Endothelial cell of umbilical vein (primary cell): ENCODE measurements at places on chromosomes 3 and 15. TPM values are rescaled to one million over a fixed set of nuclear protein-coding genes. Genes with fewer than 3 reads are reported as not detected.
A peak's percentile ranks its signal among the peaks of the same experiment; 100 is the strongest.

DNA sequence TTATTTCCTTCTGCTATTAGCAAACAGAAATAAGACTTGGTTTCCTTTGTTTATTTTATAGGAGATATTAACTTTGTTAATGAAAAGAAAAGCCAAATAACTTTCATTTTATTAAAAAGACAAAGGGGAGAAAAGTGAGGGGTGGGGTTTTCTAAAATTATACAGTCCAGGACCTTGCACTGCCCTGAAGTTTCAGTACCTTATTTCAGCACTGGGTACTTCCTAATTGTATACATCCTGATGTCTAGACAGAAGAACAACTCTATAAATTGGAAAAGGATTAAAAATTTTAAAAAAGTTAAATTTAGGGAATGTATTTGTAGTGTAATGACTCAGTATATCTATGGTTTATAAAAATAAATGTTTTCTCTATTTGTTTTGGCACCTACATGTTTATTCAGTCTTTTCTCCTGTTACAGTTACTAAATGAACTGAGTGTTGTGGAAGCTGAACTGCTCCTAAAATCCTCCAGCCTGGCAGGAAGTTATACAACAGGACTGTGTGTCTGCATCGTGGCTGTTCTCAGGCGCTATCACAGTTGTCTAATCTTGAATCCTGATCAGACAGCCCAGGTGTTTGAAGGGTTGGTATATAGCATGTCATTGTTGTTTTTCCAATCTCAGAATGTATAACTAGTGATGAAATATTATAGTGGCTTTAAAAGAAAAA is 27.6 kb upstream of the P2RY13 start:
- peak; percentile 11 for DNase-seq

DNA sequence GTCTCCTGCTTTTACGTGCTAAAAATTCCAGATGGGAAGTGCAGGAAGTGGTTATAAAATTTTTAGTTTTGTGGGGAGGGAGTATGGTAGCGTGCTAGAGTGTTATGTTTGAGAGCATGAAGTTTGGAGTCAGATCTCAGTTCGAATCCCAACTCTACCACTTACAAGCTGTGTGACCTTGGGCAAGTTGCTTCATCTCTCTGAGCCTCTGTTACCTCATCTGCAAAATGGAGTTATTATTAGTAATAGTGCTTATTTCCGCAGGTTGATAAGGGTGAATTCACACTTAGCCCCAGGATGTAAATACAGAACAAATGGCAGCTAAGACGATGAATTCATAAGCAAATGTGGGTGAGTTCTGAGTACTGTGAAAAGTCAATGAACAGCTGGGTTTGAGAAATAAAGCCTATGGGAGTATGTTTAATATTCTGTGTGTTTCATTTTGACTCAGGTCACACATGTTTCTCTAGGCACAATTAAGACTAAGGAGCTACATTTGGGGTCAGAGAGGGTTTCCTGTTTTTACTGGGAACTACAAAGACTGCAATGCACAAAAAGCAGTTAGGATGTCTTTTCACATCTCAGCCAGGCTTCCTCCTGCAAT is 73.1 kb upstream of the FEZF2 start:
- DNase-seq = peak; percentile 3

- no peak for DNase-seq
Measured at GRCh38 chr3:32601722-32602121, 31.1 kb upstream of the DYNC1LI1 start.

DNA sequence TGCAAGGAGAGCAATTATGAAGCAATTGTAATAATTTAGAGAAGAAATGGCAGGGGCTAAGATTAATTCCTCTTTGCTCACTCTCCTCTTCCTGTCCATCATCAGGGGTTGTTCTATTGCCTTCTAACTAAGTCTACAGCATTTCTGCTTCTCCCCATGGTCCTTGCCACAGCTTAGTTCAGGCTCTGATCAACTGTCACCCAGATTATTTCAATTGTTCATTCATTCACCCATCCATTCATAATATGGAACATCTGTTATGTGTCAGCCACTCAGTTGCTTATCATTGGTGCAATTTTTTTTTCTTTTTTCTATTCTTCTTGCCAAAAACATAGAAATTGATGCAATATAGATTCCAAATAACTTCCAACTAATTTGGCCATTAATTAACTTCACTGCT is 93.2 kb downstream of the CD47 start:
- DNase-seq = no peak

Gene ARHGEF3
- total RNA-seq = 11.5 and 16.3 TPM in 2 replicates

DNA sequence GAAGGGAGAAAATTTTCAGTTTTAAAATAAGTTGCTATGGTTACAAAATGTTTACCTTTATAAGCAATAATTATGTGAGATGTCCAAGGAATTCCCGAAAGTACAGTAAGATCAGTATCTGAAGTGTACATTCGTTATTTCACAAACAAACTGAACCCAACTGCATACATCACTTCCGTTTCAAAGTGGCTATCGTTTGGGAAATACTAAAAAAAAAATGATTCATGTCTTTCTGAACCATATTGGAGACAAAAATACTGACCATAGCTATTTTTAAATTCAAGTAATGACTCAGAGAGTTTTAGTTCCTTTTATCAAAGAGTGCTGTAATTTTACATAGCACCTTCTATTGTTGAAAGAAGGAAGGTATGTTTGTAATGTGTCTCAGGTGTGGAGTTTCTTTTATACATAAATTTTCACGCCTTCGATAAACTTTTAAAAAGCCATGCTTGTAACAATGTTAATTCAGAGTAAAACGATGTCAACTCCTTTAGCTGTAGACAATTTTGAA is 8.0 kb upstream of the ANKRD28 start:
- DNase-seq = peak; percentile 90

Gene PPP4R2
- 74.4 and 75.4 TPM in 2 replicates for total RNA-seq

Gene KIF15
- 20.9 and 21.6 TPM in 2 replicates for total RNA-seq

DNA sequence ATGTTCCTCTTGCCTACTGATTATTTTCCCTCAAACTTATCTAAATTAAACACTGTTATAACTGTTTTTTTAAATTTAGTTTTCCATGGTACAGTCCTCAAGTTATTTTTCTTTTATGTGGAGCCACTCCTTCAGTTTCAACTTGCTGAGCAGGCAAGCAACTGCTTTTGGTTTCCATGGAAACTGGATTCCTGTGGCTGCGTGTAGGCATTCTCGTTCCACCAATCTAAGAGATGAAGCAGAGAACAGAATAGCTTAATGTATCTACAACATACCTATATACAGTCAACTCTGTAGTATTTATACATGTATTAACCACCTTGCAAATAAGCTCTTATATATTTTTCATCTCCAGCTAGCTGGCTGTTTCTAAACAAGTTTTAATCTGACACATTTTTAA is 25.8 kb upstream of the ANXA2 start:
- peak; percentile 64 for DNase-seq

GRCh38 chr15:70777170-70777926 is 14.0 kb upstream of the UACA start:
- DNase-seq = peak; percentile 70

Gene ATP13A5
- not detected in 2 replicates for total RNA-seq

Gene SST
- total RNA-seq = not detected in 2 replicates

GRCh38 chr3:141080431-141080830 is 29.3 kb downstream of the SPSB4 start:
- no peak for DNase-seq

DNA sequence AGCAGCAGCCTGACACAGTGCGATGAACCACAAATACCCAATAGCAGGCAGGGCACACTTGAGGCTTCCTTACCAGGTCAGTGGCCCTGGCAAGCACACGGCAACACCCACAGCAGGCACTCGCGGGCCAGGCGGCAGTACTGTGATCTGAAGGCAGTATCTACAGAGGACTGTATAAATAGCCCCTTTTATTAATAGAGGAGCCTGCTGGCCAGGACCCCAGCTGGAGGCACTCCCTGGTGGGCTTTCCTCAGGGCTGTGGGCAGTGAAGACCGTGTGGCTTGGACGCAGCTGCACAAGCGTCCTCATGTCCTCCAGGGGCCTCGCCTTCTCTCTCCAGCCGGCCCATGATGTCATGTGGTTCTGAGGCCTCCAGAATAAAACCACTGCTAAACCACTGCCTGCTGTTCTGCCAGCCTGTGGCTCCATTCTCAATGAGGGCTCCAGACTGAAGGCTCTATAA is 44.1 kb downstream of the LRIG1 start:
- DNase-seq = no peak

DNA sequence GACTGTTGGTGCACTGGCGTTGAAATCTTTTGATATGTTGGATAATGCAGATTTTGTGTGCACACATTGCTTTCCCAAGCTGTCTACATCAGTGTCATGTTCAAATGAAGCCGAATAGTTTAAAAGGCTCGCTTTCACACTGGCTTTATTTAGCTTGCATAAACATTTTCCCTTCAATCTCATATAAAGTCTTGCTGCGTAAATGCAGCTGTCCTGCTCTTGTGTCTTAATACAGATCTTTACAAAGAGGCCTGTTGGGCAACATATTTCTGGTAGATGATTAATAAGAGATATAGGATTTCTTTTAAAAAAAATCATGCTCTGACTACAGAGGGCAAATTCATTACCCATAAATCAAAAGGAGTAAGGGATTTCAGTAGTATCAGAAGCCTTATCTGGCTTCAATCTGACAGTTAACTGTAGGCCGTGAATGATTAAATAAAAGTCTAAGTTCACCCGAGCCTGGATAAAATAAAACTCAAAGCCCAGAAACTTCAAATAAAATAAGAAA is 937.2 kb downstream of the FHIT start:
- no peak for DNase-seq

- DNase-seq = no peak
Measured at GRCh38 chr3:148006508-148006907, 597.3 kb downstream of the ZIC1 start.

- no peak for DNase-seq
Measured at GRCh38 chr3:46668116-46668515, 25.4 kb downstream of the ALS2CL start.

GRCh38 chr3:56467108-56467507 is 1.2 kb downstream of the ERC2 start:
- peak; percentile 96 for DNase-seq

Gene GOLGA6D
- total RNA-seq = not detected in 2 replicates

GRCh38 chr15:90642464-90643300 is 74.5 kb upstream of the BLM start:
- DNase-seq = no peak

- no peak for DNase-seq
Measured at GRCh38 chr3:38005076-38006020, 14.8 kb downstream of the VILL start.

Gene SPTBN5
- 19.0 and 19.2 TPM in 2 replicates for total RNA-seq

- DNase-seq = no peak
Measured at GRCh38 chr3:83063446-83063845, 1302.0 kb upstream of the GBE1 start.

Gene RABL3
- 24.9 and 25.9 TPM in 2 replicates for total RNA-seq

DNA sequence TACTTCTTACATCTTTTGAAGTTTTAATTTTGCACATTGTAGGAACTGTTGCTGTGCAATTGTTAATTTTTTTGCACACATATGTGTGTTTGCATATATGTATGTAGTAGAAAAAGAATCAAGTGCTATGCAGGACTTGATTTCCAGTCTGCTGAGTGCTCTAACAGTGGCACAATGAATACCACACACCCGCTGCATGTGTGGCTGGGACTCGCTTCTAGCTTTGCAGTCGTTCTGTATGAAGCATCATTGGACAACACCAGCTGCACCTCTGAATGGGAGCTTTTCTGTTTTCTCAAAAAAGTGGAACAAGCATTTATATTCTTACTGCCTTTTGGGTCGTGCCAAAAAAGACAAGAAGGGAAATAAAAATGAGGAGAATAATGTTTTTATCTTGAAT is 564.7 kb downstream of the FOXP1 start:
- no peak for DNase-seq

Gene WDR49
- 0.28 TPM in 1 of 2 replicates, not detected in the other for total RNA-seq

DNA sequence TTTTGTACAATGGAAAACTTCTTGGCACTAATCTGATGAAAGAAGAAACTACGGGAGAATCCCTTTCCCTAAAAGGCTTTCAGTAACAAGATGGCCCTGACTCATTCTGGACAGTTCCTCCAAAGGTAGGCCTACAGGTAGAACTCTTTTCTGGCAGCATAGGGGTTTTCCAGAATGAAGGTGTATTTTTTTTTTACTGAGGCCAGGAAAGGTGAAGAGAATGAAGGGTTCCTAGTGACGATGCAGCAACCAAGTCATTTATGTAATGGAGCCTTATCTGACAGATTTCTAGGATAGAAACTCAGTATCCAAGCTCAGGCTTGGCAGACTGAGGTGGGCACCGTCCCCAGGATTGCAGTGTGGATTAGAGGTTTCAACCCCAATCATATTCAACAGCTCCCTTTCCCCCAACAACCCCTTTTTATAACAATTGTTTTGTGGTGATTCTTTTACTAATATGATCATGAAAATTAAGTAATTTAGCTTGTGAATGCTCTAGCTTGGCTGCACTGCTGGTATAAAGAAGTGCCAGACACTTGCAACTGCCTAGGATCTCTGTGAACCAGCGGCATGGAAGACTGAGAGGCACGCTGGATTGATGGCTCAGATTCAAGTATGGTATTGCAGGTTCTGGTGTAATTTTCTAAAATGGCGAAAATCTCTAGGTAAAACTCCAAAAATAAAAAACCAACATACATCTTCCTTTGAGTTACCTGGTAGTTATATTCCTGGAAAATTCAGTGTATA is 8.7 kb upstream of the TRIM69 start:
- no peak for DNase-seq

- DNase-seq = peak; percentile 53
Measured at GRCh38 chr3:159732172-159733111, 256.2 kb upstream of the IL12A start.

- DNase-seq = peak; percentile 95
Measured at GRCh38 chr15:90165659-90166489, 35.3 kb upstream of the SEMA4B start.

DNA sequence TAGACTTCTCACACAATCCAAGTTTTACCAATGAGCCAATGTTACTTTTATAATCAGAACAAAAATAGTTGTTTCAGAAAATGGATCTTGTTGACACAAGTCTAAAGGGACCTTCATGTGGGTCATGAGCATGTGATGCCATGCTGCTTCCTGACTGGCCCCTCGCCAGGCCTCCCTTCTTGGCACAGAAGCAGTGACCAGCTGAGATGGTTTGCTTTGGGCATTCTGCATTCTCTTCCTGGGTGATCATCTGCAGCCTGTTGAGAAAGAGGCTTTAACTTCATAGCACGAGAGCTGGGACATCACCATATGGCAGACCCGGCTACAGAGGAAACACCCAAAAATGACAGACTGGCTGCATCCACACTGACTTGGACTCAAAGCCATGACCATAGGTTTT is 45.7 kb downstream of the TGM4 start:
- no peak for DNase-seq
